ENCODE measurements at places on chromosomes 6 and 20.

- DNase-seq, result no peak
These were observed 153.5 kb upstream of the DST start for GRCh38 chr6:56796196-56796532.

DNA sequence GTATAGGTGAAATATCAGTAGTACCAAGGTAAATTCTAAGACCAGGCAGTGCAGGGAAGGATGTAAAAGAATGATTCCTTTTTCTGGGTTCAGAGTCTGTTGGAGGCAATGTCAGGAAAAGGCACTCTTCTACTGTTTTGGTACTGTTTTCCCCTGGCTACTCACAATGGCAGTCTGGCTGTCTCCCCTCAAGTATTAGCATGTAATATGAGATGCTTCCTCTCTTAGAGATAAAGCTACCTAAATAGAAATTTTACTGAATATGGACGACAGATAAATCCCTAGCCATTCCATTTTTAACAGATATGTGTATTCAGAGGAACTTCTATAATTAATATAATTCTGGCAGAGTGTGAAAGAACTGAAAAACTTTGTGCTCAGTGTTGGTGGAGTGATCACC is 3.5 kb downstream of the RNF8 start:
- DNase-seq, result no peak

- DNase-seq, result no peak
These were observed 96.0 kb downstream of the PLEKHG1 start for GRCh38 chr6:150695652-150696051.

- DNase-seq, result no peak
These were observed 516.7 kb downstream of the C6orf118 start for GRCh38 chr6:164792666-164793065.

- no peak for DNase-seq
These were observed 441.1 kb upstream of the ARID1B start for GRCh38 chr6:156336089-156336488.

DNA sequence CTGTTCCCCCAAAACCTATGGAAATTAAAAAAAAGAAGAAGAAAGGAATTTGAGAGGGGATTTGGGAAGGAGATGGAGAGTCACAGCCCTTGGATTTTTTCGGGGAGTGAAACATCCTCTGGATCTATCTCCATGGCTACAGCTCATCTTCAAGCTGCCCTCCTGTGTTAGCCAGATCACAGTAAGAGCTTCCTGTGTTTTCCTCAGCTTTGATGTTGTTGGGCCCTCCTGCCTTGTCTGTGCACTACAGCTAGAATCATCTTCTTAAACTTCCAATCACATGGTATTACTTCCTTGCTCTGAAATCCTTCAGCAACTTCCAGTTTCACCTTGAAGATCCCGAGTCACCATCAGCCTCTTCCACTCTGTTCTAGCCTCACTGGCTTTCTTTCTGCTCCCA is 207.8 kb upstream of the ZFP64 start:
- no peak for DNase-seq

- DNase-seq, result no peak
These were observed 5.9 kb upstream of the NOX3 start for GRCh38 chr6:155461556-155461955.

DNA sequence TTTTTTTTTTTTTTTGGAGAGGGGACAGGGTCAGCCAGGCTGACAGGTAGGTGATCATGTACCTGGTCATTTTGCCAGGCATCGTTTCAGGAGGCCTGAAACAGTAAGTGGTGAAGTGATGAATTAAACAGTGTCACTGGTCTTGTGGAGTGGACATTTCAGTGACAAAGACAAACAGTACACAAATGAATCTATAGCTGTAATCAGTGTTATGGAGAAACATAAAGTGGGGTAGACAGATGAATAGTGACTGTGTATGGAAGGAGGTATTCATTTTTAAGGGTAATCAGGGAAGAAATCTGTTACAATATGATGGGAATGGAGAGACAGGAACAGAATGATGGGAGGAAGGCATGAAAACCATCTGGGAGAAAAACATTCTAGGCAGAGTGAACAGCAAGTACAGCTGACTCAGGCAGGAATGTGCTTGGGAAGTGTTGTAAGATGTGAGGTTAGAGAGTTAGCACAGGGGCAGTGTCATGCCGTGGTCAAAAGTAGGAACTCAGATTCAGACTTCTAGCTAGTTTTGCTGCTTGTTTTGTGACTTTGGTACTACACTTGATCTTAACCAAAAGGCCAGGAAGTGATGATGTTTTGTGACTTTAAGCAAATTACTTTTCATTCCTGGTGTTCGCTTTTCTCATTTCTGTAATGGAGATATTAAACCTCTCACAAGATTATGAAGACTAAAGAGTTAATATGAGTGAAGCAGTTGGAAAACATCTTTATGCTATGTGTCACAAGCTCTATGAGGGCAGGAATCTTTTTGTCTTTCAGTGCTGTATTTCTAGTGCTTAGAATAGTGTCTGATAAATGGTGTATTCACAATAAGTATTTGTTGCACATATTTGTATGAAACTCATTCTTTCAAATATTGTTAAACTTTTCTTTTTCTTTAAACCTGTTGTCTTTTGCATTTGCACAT is 43.4 kb downstream of the QKI start:
- no peak for DNase-seq

DNA sequence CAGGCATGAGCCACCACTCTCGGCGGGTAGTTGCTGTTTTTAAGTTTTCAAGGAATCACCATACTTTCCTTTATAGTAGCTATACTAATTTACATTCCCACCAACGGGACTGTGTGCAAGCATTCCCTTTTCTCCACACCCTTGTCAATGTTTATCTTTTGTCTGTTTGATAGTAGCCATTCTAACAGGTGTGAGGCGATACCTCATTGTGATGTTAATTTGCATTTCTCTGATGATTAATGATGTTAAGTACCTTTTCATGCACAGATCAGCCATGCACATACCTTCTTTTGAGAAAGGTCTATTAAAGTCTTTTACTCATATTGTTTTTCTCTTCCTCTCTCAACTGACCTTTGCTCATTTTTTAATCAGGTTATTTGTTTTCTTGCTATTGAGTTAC is 43.0 kb upstream of the CCND3 start:
- DNase-seq, result no peak

GRCh38 chr20:48523191-48523995 is 304.4 kb downstream of the PREX1 start:
- no peak for DNase-seq

DNA sequence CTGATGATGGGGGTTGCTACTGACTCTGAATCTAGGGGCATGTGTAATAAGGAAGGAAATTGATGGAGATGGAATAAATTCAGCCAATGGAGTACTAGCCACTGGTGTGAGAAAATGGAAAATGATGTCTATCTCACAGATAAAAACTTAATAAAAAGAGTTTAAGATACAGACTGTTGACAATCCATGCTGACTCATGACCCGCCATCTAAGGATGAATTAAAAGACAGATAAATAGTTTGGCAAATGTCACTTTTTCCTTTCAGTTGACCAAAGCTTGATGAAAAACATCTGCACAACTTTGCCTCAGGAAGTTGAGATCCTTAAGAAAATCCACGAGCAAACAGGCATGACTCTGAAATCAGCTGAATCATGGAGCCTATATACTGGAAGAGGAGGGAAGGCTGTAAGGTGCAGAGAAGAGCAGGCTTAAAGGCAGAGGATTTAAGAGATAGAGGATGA is 82.6 kb upstream of the BMP5 start:
- DNase-seq, result no peak

DNA sequence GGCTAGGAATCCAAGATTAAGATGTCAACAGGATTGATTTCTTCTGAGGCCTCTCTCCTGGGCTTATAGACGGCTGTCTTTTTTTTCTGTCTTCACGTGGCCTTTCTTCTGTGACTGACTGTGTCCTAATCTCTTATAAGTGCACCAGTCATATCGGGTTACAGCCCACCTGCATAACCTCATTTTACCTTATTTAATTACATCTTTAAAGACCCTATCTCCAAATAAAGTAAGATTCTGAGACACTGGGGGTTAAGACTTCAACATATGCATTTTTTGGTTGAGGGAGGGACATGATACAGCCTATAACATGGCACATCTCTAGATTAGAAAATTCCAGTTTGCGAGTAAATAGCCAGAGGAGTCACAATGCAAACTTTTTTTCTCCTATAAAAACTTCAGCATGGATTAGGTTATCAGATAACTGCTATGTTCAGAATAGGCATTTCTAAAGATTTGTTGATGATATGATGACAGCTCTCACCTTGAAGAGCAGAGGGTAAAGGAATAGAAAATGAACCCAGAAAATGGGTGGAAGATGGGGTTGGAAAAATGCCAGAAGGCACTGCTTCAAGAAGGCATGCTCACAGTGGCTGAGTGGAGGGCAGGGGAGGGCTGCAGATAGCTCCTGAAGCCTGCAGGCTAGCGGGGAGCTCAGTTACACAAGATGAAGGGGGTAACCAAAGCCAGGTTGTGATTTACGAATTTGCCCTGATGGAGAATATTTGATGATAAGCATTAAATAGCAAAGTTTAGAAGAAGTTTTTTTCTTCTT is 8.7 kb upstream of the PDE7B start:
- DNase-seq, result no peak

GRCh38 chr20:61933951-61934715 is 131.5 kb downstream of the TAF4 start:
- no peak for DNase-seq

GRCh38 chr20:36604952-36605398 is 604 bp upstream of the RAB5IF start:
- DNase-seq, result peak; percentile 73

DNA sequence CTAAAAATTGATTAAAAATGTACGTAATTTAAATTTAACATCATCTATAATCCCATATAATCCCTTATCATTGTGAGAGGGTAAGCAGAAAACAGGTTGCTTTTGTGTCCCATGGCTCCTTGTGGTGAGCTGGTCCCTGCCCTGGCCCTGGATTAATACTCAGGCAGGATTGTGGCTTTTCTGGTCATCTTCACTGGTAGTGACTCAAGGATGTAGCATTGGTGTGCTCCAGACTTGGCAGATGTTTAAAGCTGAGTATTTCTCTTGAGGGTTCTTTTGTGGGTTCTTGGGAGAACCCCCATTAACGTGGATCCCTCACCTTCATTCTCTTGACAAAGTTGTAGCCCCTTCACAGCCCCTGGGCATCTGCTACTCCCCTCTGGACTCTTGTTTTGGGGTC is 39.3 kb downstream of the SNRNP48 start:
- DNase-seq, result no peak

- DNase-seq, result peak; percentile 69
These were observed 681 bp downstream of the DIDO1 start for GRCh38 chr20:62925420-62926228.

GRCh38 chr20:36543184-36544133 is 2.1 kb downstream of the MYL9 start:
- no peak for DNase-seq

GRCh38 chr6:159110748-159111147 is 58.5 kb upstream of the FNDC1 start:
- DNase-seq, result no peak
